ENCODE measurements at places on chromosomes 3 and 15.

- no peak for DNase-seq
Measured at GRCh38 chr3:179717219-179717618, 64.4 kb downstream of the USP13 start.

DNA sequence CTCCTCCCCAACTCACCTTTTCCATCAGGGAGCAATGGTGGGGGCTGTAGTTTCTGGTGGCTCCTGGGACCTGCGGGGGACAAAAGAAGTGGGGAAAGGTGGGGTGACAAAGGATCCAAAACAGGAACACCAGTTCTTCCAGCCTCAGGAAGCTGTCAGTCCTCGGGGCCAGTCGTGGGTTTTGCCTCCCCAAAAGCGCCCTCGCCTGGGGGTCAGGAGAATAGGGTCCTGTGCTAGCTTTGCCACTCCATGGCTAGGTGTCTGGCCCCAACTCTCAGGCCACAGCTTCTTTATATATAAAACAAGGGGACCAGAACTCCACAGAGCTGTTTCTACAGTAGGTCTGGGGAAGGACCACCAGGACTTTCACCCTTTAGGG lies 4.0 kb downstream of the CCDC9B start:
- DNase-seq, result no peak

DNA sequence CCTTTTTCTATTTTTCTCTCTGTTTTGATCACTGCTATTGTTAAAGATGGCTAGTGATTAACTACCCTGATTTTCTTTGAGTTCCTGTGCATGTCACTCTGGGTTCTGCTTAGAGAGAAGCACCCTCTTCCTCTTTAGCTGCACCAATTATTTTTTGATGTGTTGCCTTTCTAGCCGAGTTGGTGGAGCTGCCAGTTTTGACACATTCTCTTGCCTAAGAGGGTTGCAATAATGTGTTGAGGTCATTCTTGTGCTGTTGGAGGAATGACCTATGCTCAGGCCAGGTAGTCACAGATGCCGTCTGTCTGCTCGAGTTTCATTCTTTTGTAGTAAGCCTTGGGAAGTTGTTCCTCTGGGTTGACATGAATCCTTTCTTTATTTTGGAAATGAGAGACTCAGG lies 84.6 kb upstream of the DPH6 start:
- DNase-seq, result no peak

DNA sequence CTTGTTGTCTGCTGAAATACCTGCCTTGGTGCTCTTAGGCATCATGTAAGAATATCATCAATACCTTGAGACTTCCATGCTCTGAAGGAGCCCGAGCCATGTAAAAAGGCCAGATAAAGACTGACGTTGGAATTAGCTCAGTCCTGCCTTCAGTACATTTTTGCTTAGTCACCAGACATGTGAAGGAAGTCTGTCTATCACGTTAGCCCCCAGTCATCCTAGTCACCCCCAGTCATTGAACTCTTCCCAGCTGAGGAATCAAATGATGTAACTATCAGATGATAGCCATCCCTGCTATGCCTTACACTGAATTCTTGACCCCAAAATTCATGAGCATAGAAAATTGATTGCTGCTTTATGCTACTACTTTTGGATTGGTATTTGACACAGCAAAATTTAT lies 351.2 kb upstream of the SGO1 start:
- no peak for DNase-seq

DNA sequence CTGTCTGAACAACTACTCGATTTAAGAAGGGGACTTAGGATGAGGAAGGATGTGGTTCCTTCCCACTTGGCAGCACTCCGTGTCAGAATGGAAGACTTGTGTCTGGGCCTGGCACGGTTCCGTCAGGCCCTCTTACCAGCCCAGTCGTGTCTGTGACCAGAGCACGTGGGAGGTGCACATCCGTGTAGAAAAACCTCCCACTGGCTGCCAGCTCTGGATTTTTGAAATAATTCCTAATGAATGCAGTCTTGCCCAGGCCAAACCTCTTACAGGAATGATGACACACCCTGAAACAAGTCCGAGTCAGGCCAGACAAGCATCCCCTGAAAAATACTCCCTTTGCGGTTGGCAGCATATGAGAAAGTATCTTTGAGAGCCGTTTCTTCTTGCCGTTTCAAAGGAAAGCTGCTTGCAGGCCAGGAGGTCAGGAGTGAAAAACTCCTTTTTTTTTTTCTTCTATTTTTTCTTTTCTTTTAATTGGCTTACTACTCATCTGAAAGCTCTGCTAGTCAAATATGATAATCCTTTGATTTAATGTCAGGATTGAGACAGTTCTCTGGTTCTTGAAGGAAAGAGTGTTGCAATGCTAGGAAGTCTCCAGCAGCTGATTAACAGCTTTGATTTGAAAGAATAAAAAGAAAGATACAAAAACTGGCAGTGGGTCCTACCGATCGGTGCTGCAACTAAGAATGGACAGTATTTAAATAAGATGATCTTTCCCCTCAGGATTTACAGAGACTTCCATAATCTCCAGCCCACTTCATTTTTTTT lies 19.8 kb downstream of the IL1RAP start:
- no peak for DNase-seq

DNA sequence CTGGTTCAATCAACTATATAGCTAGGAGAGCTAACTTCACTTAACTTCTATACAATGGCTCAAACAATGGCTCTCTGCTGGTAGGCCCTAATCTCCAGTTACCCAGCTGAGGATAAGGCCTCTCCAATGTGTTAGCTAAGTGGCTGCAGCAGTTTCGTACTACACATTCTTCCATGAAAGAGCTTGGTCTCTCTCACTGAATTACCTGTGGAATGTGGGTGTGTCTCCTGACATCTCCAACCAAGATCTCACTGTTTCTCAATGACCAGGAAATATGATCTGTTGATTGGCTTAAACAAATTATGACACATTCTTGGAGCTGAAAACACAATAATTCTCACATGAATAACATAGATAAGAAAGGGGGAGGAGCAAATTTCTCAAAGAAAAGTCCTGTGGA lies 169.8 kb upstream of the ROBO1 start:
- DNase-seq, result no peak

GRCh38 chr3:126438746-126439145 lies 36.9 kb downstream of the ZXDC start:
- DNase-seq, result no peak

Data from stimulated activated CD8-positive, alpha-beta memory T cell treated with anti-CD3 and anti-CD28 coated beads, Interleukin-15, amount 100 ng/mL, for 4 hours (primary cell).